ENCODE measurements at places on chromosomes 16 and 17.

- no peak for DNase-seq
These were observed 58.1 kb downstream of the PPM1E start for GRCh38 chr17:58813712-58814111.

DNA sequence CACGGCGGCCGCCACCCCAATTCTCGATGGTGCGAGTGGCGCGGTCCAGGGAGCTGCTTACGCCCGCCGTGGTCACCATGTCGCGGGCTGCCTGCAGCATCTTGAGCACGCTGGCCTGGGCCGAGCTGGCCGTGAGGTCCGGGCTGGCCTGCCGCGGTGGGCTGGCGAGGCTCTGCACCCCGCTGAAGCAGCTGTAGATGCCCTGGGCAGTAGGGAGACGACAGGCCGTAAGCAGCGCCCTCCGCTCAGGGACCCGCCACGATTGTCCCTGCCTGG lies 16.4 kb downstream of the GRIN2C start:
- DNase-seq, result no peak

DNA sequence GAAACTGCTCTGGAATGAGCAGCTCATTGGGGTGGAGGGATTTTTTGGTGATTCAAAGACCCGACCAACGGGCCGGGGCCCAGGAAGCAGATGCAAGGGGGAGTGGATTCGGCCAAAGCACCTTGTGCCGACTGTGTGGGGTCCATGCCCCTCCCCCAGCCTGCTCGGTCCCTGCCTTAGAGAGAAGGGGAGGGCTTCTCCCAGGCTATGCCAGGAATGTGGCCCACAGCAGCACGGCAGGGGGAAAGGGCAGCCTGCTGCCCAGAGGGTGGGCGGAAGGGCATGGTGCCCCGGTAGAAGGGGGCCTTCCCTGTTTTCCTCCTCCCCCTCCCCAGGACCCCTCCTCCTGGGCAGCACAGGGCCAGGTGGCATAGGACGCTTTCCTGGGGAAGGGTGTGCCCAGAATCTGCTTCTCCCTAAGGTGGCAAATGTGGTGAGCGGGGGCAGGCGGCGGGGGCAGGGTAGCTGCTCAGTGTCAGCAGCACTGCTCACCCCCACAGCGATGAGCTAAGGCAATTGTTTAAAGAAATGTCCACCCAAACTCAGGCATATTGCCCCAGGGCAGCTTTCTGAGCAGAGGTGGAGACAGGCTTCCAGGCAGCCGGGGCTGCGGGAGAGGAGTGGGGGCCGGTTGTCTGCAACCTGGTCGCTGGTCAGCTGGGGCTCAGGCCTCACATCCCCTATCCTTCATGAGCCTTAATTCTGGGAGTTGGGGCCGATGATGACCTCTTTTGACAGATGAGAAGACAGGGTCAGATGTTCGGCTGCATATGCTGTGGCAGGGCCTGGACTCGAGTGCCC lies 33.9 kb upstream of the MLKL start:
- DNase-seq, result no peak

GRCh38 chr17:681316-681715 lies 33.3 kb downstream of the VPS53 start:
- DNase-seq, result no peak

- no peak for DNase-seq
These were observed 44.0 kb downstream of the NLK start for GRCh38 chr17:28086519-28086918.

DNA sequence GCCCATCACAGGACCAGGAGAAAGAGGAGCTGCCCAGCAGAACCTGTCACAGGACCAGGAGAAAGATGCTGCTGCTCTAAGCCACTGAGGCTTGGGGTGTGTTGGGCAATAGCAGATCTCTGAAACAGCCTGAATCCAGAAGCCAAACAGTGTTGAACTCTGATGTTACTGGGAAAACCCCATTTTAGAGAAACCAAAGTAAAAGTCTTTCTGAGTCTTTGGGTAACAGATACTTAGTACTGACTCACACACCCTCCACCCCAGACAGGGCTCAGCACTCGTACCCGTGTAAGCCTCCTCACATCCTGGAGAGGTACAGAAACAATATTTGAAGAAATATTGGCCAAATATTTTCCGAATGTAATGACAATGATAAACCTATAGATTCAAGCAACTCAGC lies 82.8 kb upstream of the GNG13 start:
- no peak for DNase-seq

GRCh38 chr16:77387815-77388209 lies 47.0 kb downstream of the ADAMTS18 start:
- no peak for DNase-seq

DNA sequence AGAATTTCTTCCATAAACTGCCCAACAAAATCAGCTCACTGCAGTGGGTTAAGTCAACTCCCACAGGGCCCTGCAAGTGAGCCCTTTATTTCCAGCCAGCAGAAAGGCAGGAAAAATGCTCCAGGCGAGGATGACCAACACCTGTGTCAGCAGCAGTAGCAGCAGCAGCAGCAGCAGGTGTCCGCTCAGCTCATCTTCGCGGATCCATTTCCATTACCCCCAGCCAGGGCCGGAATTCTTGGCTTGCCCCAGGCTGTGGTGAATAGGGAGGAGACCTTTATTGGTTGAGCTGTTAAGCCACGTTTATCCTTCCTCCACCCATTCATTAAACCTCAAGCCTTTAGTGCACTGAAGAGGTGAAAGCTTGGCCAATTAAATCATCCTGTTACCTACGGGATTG lies 46.2 kb downstream of the MARCHF10 start:
- no peak for DNase-seq

GRCh38 chr17:21545064-21545463 lies 147.3 kb upstream of the KCNJ18 start:
- DNase-seq, result no peak

- no peak for DNase-seq
These were observed 93.8 kb downstream of the SALL1 start for GRCh38 chr16:51057102-51057793.

DNA sequence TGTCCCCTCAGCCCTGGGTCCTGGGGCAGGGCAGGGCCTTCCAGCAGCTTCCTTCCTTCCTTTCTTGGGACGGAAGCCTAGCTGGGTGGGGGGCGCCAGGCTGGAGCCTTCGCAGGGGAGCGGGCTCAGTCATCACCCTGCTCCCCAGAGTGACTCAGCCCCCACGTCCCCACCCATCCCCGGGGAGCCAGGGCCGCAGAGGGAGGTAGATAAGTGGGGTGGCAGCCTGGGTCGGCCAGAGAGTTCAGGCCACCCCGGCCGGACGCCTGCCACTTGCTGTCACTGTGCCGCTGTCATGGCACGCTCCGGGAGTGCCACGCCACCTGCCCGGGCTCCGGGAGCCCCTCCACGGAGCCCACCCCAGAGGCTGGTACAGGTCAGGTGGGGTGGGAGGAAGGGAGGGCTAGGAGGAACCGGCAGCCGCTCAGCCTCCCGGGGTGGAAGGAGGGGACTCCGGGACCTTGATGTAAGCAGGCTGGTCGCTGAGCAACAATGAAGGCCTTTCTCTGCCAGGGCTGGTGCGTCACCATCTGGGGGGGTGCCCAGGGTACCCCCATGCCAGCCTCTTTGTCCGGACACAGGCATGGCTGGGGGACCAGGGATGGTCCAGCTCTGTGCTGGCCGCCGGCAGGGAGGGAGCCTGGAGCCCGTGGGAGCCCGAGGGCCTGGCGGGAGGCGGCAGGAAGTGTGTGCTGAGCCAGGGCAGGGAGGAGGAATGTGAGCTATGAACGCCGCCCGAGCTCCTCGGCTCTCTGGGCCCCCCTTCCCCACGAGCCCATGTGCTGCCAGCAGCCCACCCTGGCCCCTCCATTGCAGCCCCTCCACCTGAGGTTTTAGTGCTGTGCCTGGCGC lies 6.6 kb downstream of the NHERF2 start:
- no peak for DNase-seq

- DNase-seq, result no peak
These were observed 45.3 kb downstream of the CCDC182 start for GRCh38 chr17:57699751-57700219.

GRCh38 chr16:73031155-73031866 lies 16.6 kb downstream of the ZFHX3 start:
- DNase-seq, result no peak

- no peak for DNase-seq
These were observed 127.4 kb downstream of the IRF8 start for GRCh38 chr16:86026171-86026910.

- no peak for DNase-seq
These were observed 644.1 kb downstream of the KCNJ2 start for GRCh38 chr17:70813355-70813930.

- no peak for DNase-seq
These were observed 28.2 kb upstream of the PSMD7 start for GRCh38 chr16:74268372-74268782.

- DNase-seq, result no peak
These were observed 32.3 kb downstream of the FBXO31 start for GRCh38 chr16:87351320-87351698.

DNA sequence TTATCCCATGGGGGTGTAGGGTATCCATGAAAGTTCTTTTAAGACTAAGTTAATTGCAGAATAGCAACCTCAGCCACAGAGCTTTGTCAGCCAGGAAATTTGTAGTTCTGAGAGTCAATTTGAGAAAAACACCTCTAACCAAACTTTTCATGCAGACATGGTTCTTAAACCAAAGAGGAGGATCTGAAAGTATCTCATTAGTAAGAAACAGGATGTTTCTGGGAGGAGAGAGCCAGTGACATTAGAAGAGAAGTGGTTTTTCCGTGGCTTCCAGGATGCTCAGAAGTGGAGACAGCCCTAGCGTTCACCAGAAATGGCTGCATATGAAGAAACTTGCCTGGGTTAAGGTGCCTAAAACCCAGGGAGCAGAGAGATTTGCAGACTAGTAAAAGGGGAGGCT lies 7.9 kb downstream of the GNAO1 start:
- DNase-seq, result no peak

DNA sequence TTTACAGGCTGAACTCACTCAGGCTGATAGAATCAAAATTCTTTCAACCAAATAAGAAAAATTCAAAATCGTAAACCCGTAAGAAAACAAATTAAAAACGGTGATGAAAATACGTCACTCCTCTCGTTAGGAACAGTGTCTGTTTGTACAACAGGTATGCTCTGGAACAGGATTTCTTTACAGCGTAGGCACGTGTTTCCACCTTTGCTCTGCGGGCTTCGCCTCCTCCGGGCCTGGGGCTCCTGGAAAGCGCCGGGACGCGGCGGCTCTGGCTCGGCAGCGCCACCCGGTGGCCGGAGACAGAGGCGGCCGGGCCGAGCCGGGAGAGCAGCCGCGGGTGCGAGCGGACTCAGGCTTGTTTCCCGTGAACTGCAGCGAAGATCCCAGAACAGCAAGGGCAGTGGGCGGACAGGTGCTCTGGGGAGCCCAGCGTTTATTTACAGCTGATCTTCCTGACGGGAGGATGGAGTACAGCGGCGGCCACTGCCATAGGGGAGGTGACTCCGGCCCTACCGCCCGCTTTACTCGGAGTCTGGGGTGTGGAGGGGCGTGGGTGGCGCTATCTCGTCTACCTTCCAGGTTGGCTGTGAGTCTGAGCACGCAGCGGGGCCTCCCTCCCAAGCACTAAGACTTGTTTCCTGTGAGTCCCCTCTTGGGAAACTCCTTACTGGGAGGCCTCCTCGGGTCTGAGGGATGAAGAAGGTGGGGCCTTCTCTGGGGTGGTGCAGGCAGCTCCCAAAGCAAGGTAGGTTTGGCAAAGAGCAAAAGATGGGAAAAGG lies 40.5 kb upstream of the ATP2A3 start:
- peak; percentile 43 for DNase-seq

DNA sequence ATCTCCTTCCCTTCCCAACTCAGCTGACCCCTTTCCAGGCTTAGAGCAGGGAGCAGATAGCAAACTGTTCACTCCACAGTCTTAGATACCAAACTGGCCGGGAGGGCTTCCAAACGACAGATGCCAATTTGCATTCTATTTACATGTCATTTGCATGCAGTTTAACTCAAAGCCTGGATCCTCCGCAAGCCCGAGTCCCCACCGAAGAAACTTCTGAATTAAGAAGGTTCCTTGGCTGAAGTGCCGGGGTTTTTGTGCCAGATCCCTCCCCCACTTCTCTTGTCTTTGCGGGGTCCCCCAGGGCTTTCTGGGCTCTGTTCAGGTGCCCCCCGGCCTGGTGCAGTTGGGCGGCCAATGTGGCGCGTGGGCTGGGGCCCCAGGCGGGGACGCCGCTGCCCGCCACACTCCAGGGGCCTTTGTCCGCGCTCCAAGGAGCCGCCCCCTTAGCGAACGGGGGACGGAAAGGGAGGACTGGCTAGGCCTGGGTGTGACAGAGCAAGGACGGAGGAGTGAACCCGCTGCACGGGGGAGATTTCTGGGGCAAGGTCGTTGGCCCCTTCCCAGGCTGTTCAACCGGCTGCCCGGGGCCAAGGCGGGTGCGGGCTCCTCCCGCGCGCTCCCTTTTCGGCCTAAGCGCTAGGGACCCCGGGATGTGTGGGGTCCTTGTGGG lies 1.2 kb downstream of the GPRC5B start:
- no peak for DNase-seq

- DNase-seq, result no peak
These were observed 101.7 kb downstream of the VAT1L start for GRCh38 chr16:77890075-77890474.

DNA sequence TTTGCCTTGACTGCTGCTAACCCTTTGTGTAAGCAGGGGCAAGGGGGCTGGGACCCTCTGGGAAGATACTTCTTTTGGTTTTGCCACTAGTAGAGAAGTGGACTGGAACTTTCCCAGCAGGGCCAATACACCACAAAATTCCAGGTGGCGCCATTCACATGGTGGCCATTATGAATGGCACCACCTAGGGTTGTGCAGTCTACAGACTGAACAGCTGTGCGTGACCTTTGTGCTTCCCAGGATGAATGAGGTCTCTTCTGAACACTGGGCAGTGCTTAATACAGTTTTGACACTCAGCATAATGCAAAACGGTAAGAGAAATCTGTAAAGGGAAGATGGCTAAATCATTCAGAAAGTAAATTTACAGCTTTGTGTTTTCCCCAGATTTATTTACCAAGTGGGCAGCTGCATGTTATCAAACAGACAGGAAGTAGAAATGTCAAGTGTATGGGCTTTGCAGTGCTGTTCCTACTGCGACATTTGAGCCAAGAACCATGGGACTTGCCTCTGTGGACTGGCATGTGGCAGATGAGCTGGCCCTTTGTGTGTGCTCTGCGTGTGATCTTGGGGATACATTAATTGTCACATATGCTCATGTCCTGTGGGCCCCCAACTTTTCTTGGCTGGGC lies 9.2 kb downstream of the SYT17 start:
- DNase-seq, result no peak

- DNase-seq, result no peak
These were observed 173.5 kb downstream of the AIPL1 start for GRCh38 chr17:6261466-6261865.

- no peak for DNase-seq
These were observed 21.0 kb upstream of the HERPUD1 start for GRCh38 chr16:56910654-56911539.

GRCh38 chr16:84630446-84631152 lies 12.7 kb upstream of the COTL1 start:
- DNase-seq, result no peak

- DNase-seq, result no peak
These were observed 19.9 kb upstream of the FAM20A start for GRCh38 chr17:68621065-68621464.

- DNase-seq, result no peak
These were observed 21.8 kb downstream of the FAM20A start for GRCh38 chr17:68579194-68579927.

GRCh38 chr16:86727632-86728031 lies 149.3 kb downstream of the FOXL1 start:
- DNase-seq, result no peak
